ENCODE measurements at places on chromosomes 16 and 17.
A peak's percentile ranks its signal among the peaks of the same experiment; 100 is the strongest.

DNA sequence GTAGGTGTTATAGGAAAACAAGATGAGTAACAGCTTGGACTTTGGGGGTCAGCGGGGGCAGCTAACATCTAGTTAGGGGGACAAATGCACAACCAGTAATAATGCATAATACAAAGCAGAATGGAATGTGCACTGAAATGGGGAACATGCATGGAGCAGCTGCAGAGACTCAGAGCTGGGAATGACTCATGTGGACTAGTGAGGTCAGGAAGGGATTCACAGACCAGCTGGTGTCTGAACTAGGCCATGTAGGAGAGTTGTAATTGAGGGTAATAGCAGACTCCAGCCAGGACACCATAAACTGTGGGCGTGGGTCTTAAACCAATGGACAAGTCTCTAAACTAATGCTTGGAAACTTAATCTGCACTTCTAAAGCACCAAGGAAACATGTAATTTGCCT lies 176.8 kb upstream of the ASIC2 start:
- no peak for DNase-seq

DNA sequence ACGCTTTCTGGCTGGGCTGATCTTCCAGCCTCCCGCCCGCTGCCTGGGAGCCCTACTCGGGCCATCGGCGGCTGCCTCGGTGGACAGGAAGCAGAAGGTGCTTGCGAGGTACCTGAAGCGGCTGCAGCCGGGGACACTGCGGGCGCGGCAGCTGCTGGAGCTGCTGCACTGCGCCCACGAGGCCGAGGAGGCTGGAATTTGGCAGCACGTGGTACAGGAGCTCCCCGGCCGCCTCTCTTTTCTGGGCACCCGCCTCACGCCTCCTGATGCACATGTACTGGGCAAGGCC lies 30.7 kb downstream of the CIITA start:
- DNase-seq = no peak

DNA sequence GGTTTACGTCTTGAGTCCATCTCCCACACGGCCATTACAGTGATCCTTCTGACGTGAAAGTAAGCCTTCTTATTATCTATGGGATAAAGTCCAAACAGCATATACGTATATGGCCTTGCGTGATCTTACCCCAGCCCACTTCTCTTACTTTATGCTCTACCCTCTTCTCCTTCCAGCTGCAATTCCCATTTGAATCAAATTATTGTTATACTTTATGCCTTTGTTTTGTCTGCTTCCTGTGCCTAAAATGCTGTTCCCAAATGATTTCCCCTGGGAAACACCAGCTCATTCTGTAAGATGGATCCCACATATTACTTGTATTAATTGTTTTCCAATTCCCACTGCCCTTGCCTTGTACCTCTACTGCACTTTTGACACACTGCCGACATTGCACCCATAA lies 11.2 kb downstream of the UQCRC2 start:
- no peak for DNase-seq

DNA sequence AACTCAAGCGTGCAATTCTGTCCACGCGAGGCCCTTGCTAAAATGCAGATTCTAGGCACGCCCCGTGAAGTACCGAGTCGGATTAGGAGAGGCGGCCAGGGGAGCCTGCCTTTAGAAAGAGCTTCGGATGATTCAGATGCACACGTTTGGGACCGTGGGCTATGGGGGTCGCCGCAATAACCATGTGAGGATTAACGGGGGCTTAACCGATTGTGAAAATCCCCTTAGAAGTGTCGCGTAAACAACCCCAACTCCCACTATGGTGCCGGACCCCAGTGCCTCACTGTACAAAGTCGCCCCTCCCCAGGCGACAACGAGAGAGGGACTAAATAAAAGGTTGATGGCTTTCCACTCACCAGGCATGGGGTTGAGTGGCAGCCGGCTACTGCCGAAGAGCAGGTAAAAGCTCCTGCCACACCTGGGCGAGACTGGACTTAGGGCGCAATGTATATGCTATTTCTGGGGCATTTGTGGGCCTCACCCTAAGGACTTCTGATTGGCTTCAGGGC lies 635 bp upstream of the SP2 start:
- DNase-seq = peak; percentile 3

DNA sequence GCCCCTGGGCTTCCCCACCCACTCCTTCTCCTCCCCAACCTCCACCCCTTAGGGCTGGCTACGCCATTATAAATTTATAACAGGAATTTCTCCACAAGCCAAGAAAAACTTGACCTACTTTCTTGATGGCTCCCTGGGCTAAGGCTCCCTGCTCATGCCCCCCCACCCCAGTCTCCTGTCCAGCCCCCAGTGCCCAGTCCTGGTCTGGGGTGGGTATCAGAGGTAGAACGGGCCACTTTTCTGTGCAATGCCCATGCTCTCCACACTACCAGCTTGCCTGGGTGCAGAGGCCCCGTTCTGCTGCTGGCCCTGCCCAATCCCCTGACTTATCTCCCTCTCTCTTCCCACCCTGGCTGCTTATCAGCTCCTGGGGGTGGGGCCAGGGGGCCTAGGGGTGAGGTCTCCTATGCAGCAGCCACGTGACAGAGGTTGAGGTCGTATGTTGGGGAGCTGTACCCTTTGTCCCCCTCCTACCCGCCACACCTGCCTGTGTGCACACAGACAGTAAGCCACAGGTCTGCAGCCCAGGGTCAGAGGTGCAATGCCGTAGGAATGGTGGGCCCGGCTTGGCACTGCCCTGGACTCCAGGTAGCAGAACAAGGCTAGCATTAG lies 10.1 kb downstream of the THRA start:
- DNase-seq = no peak

DNA sequence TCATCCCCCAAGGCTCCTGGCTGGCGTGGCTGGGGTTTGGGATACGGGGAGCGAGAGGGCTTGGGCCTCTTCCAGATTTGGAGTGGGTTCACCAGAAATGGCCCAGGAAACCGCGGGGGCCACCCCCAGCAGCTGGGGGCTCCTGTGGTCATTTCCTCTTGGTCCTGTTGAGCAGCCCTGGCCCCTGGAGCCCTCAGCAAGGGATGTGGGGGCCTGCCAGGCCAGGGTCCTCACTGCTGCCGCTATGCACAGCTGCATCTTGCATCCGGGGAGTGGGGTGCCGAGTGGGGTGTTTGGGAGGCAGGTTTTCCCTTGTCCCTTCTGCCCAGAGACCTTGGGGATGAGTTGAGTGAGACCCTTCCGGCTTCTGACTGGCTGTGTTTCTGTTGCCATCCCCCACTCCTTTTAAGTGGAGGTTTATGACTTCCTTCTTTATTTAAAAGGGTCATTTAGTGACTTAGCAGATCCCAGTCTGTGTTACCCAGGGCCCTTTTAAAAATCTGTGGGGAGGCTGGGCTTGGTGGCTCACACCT lies 319.8 kb downstream of the SEC14L1 start:
- no peak for DNase-seq

GRCh38 chr17:64356304-64356686 lies 34.4 kb downstream of the PECAM1 start:
- no peak for DNase-seq

GRCh38 chr17:43027091-43028032 lies 2.3 kb downstream of the RND2 start:
- no peak for DNase-seq

GRCh38 chr16:89314357-89314756 lies 96.9 kb downstream of the ZNF778 start:
- no peak for DNase-seq

GRCh38 chr17:49277638-49278037 lies 47.1 kb upstream of the PHOSPHO1 start:
- no peak for DNase-seq

- DNase-seq = no peak
Observed at GRCh38 chr16:2860826-2861567, 3.0 kb upstream of the PRSS22 start.

GRCh38 chr16:67653128-67653788 lies 6.8 kb downstream of the ACD start:
- DNase-seq = no peak

- no peak for DNase-seq
Observed at GRCh38 chr16:19008245-19009169, 24.8 kb downstream of the TMC7 start.

GRCh38 chr16:401468-402348 lies at the start of gene DECR2:
Gene DECR2 (plus strand): TSS chr16:401885. CDS start chr16:401964, 79 bp downstream.
- DNase-seq = peak; percentile 91

- no peak for DNase-seq
Observed at GRCh38 chr17:42673885-42674754, 2.7 kb downstream of the PLEKHH3 start.

DNA sequence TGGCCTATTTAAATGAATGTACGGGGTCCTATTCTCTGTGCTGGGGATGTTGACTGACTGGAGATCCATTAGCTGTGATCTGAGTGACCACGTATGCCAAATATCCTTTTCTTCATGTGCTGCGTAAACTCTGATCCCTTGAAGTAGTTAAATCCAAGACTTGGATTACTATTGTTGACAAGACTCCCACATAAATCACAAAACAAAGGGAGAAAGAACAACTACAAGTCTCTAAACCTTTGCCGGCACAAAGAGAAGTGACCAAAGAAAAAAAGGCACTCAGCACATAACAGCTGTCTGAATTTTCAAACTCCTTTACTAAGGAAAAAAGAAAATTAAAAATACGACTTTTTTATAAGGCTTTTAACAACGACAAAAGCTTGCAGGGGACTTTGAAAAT lies 559.9 kb upstream of the CDH8 start:
- no peak for DNase-seq

DNA sequence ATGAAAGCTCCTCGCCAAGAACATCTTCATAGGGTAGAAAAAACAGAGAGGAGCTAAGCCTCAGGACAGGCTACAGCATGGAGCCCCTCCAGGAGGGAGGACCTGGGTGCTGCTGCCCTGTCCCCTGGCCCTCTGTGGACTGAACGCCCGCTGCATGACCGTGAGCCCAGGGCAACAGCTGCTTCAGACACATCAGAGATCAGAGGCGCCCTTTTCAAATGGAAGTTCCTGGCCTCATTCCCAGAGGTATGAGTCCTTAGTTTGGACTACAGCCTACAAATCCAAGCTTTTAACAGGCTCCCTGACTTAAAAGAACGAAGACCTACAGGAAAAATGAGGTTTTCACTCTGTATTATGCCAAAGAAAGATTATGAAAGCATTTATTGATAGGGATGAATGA lies 48.5 kb downstream of the ZNF18 start:
- no peak for DNase-seq

DNA sequence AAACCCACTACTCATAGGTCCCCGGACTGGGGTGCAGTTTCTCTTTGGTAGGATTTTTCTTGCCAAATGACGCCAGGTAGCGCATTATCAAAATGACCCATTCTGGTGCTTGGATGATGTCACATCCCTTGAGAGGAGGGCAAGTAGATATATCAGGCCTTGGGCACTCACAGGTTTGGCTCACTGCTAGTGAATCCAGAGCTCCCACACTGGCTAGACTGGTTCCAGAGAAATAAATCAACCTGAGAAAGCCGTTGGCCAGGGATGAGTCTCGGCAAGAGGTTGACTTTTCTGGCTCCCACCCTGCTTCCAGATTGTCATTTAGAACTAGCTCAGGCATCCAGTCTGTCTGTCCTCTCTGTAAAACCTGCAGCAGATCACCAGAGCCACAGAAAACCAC lies 188.4 kb upstream of the MAF start:
- no peak for DNase-seq

GRCh38 chr16:68506331-68507053 lies 32.6 kb upstream of the ZFP90 start:
- DNase-seq = no peak

- DNase-seq = no peak
Observed at GRCh38 chr16:84159007-84159406, 13.9 kb downstream of the DNAAF1 start.

DNA sequence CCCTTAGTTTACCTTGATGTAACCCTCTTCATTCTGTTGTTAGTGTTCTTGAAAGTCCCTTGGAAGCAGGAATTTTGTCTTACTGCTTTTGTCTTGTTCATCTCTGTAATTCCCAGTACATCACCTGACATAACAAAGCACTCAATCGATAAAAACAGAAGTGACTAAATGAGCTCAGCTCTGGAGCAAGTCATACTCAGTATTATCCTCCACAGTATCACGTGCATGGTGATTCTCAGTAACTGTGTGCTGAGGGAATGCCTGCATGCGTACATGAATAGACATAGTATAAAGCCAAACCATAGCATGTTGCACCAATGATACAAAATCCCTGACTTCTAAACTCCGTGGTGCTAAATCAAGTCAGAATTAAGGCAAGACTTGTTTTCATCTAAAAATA lies 7.2 kb downstream of the KRT38 start:
- no peak for DNase-seq

DNA sequence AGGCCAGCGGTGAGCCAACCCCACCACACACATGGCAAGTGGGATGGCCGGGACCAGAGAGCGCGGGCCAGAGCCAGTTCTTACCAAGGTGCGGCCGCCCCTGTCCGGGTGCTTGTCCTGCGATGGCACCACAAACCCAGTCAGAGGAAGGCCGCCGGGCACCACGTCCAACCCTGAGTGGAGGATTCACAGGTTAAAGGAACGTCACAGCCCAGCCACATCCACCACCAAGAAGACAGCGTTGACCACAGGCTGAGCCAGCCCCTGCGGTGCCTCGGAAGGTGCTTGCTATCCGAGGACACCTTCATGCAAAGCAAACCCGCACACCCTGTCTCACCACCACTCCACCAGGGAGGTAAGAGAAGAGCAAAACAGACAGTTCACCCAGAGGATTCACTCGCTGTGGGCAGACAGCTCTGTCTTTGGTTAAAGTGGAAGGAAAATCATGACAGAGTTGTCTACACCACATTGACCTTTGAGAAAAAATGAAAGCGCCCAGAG lies 15.8 kb downstream of the SLX4 start:
- no peak for DNase-seq

DNA sequence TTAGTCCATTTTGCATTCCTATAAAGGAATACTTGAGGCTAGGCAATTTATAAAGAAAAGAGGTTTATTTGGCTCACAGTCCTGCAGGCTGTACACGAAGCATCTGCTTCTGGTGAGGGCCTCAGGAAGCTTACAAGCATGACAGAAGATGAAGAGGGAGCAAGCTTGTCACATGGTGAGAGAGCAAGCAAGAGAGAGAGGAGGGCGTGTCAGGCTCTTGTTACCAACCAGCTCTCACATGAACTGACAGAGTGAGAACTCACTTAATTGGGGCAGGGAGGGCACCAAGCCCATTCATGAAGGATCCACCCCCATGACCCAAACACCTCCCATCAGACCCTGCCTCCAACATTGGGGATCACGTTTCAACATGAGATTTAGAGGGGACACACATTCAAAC lies 1.6 kb downstream of the CHCT1 start:
- peak; percentile 11 for DNase-seq

DNA sequence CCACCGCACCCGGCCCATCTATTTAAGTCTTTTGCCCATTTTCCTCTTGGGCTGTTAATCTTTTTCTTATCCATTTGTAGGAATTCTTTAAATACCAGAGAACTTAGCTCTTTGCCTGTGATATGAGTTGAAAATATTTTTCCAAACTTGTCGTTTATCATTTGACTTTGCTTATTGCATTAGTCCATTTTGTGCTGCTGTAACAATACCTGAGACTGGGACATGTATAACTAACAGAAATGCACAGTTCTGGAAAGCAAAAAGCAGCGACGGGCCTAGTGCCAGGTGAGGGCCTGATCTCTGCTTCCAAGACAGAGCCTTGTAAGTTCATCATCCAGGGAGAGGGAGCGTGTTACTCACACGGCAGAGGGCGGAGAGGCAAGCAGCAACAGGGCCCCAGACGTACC lies 25.6 kb upstream of the BHLHA9 start:
- DNase-seq = no peak
